Retina (tissue), 1 donor: ENCODE measurements at places on chromosomes 3 and 15.
A peak's percentile ranks its signal among the peaks of the same experiment; 100 is the strongest.

DNA sequence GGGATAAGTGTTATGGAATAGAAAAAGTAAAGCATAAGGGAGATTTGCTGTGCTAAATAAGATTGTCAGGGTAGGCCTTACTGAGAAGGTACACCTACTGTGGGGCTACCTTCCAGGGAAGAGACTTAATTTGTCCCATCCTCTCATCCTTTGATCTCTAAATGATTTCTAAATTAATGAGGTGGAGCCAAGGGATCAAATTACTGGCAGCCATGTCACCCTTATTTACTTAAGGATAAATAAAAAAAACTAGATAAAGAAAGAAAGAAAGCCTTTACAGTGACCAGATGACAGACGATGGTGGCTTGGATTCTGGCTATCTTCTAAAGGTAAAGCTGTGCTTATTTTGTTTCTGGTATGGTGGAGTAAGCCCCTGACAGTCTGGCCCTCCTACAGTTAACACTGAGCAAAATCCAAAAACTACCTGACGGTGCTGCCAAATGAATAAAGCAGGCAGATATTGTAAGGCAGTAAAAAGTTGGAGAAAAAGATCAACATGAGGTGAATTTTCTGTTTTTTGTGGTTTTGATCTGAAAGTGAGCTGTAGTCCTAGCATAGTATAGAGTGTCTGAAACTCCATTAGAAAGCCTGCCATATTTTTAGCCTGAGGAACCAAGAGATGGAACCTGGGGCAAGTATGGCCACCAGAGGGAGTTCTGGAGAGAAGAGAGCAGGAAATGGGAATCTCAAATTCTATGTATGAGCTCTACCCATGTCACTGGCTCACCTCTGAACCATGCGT lies 285.1 kb upstream of the MANF start:
- DNase-seq = peak; percentile 56

DNA sequence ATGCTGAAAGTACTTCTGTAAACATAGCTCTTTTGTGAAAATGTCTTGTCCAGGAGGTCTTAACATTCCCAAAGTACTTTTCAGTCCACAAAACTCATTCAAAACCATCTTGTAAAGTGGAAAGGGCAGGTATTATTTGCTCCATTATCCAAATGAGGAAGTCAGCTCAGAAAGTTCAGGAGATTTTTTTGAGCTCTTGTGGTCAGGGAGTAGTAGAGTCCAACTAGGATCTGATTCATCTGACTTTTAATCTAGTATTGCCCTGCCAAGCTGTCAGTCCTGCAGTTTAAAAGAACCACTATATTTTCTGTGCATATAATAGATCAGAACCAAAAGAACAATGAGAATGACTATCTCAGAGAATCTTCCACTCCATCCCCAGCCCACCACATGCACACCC lies 83.5 kb downstream of the FOXB1 start:
- no peak for DNase-seq

GRCh38 chr3:103127737-103128136 lies 692.9 kb downstream of the ZPLD1 start:
- no peak for DNase-seq

- DNase-seq = no peak
Observed at GRCh38 chr15:31079519-31079918, 22.0 kb downstream of the TRPM1 start.

DNA sequence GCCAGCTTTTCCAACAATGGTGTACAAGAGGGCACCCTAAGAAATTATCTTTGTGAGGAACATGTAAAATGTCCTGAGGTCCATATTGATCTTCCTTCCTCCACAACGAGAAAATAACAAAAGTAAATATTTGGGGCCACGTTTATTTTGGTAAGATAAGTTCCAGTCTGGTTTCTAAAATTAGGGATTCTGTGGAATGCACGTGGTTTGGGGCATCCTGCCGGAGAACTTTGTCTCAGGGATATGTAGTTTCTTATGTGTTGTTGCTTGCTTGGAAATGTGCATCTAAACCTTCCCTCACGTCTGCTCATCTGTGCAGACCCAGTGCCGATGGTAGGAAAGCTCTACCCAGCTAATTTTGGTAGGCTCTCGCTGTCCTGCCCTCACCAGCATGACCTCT lies 62.8 kb downstream of the CTDSPL start:
- no peak for DNase-seq

GRCh38 chr3:72340476-72341379 lies 507.5 kb downstream of the SHQ1 start:
- no peak for DNase-seq
